ENCODE measurements at places on chromosomes 1 and 21.

DNA sequence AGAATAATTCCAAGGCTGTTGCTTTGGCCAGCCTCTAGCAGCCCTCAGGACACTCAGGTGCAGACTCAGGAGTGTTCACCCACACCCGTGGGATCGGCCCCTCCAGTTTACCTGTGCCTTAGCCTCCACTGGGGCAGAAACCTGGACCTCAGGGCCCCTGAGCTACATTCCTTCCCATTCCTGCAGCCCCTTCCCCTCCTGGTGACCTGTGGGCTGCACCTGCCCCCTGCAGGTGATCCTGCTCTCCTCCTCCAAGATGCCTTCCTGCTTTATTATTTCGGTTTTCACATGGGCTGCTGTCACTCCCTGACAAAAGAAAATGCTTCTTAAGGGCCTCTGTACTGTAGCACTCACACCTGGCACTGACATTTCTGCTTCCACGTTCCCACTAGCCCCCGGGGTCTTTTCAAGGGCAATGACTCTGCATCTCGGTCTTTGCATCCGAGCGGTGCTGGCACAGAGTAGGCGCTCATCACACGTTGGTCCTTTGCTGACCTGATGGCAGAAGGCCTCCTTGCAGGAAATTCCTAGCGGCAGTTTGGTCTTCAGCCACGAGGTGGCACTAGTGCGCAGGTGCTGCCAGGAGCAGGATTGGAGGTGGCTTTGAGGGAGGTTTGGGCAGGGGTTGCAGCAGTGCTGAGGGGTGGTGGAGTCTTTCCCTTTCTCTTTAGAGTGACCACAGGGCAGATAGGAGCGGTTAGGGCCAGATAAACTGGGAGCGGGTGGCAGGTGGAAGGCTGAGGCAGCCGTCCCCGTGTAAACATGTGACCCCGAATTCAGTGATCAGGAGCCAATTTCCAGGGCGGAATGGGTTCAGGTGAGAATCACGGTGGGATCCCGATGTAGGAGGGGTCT is 25.3 kb upstream of the ETV3 start:
- DNase-seq = peak; percentile 85

GRCh38 chr1:109876617-109877316 is 33.9 kb upstream of the CSF1 start:
- DNase-seq = no peak

DNA sequence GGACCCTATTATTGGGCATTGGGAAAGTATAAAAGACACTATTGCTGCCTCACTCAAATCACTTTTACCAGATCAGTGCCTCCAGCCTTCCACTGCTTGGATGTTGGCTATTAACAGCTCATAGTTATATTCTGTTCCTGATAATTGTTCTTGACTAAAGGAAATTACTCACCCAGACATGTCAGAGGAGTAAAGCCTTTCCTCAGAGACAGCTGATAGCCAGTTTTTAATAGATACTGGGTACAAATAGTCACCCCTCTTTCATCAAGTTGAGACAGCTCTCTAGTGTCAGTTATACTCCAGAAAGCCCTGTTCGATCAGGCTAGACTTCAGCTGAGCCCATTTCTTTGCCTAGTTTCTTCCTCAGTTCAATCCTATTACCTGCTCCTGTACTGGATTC is 876.1 kb upstream of the B3GALT2 start:
- no peak for DNase-seq

DNA sequence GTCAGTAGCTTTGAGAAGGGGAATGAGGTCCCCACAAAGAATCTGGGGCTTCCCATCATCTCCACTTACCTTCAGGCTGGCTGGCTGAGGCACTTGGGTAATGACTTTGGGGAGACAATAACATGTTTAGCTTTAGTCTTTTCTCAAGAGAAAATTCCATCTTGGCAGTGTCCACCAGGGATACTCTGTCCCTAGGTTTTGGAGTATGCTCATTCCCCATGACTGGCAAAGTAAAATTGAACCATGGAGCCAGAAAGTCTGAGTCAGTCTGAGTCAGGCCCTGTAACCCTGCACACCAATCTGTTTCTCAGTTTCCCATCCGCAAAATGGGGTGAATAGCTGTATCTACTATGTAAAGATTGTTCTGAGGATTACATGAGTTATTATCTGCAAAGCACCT is 28.2 kb downstream of the RUNX1 start:
- DNase-seq = peak; percentile 47

GRCh38 chr1:3197781-3198316 is 128.8 kb downstream of the PRDM16 start:
- DNase-seq = no peak

DNA sequence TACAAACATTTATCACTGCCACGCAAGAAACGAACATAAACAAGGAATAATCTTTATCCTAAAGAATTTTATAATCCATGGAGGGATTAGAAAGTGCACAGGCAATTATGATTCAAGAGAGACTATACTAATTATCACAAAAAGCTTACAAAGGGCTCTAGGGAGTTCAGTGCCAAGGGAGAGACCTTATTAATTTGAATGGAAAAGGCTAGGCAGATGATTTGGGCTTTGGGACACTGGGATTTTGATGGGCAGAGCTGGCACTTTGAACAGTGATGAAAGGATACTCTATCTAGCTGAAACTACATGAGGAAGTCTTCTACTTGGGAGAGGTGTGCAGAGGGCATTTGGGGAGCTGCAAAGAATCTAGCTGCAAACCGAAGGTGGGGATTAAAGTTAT is 48.9 kb upstream of the IVNS1ABP start:
- no peak for DNase-seq
